ENCODE measurements at places on chromosomes 4 and X.

- DNase-seq = no peak
These were observed 42.5 kb downstream of the LRBA start for GRCh38 chr4:150972592-150972991.

DNA sequence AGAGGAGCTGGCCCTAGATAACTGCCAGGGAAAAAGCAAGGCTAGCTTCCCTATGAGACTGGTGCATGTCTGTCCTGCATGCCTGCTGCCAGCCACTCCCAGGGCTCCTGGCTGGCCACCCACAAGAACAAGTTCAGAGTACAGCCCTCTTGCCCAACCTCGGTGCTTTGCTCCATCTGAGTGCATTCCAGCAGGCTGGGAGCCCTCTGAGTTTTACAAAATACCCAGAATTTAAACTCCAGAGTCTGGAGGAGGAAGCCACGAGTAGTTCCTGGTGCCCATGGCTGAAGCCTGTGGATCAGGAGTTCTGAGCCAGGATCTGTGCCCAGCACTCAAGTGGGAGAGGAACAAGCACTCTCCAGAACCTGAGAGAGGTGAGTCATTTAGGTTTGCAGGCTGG lies 111.6 kb downstream of the MAGEE2 start:
- DNase-seq = no peak

DNA sequence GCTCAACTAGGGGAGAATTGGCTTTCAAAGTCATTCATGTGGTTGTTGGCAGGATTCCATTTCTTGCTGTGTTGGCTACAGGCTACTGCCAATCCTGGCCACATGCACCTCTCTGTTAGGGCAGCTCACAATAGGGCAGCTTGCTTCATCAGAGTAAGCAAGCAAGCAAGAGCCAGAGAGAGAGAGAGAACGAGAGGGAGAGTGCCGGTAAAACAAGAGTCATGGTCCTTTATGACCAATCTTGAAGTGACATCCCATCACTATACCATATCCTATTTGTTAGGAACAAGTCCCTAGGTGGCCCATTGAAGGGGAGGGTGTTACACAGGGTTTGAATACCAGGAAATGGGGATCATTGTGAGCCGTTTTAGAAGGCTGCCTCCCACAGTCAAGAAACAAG lies 33.0 kb upstream of the TLR2 start:
- DNase-seq = no peak

DNA sequence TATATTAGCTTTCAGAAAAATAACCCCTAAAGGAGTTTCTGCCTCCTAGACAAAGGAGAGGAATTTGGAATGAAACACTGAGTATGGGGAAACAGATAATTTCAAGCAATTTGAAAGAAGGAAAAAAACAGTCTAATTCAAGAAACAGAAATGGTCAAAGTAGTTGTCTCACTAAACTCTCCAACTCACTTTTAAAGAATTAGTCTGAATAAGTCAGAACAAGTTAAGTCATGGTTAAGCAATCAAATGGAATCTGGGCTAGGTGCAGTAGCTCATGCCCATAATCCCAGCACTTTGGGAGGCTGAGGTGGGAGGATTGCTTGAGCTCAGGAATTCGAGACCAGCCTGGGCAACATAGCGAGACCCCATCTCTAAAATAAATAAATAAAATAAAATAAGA lies 95.7 kb upstream of the GRIA3 start:
- no peak for DNase-seq

DNA sequence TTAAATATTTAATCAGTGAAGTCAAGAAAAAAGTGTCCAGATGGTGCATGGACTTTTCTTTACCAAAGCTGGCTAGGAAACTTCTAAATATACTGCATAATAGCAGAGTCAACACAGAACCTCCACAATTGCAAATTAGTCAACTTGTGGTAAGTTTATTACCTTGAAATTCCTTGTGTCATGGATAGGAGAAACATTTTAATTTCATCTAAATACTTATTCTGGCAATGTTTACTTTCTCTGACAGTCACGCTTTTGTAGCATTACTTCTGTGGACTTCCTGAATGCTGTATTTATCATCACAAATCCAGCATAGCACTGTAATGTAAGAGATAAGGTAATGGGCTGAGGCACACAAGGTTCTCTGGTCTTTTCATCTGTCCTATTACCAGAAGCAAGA lies 2266.1 kb downstream of the PCDH7 start:
- no peak for DNase-seq

- no peak for DNase-seq
These were observed 59.5 kb downstream of the DDX60 start for GRCh38 chr4:168259096-168259495.

DNA sequence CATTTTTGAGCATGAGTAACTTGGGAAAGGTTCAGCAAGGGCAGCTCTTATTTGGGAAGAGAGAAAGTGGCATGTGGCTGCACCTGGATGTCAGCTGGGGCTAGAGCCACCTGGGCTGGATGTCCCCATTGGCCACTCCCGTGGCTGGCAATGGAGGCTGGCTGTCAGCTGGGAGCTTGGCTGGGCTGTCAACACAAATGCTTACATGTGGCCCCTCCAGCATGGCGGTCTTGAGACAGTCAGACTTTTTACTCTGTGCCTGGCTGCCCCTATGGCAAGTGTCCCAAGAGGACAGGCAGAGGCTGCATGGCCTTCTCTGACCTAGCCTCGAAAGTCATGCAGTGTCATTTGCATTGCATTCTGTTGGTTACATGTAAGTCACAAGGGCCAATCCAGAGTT lies 99.6 kb downstream of the FAM53A start:
- no peak for DNase-seq

DNA sequence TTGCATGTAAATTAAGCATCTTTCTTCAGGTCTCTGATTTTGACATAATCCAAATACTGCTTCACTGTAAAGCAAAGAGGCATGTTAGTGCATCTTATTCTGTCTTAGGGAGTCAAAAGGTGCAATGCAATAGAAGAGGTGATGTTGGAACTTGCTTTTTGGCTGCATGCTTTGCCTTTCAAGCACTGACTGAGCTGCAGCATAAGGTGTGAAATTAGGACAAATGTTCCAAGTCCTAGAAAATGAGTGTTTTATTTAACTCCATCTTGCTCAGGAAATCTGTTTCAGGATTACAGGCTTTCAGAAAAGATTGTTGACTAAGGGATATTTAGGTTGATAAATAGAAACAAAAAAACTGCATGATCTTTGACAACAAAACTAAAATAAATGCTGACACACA lies 30.8 kb downstream of the NAA11 start:
- no peak for DNase-seq

DNA sequence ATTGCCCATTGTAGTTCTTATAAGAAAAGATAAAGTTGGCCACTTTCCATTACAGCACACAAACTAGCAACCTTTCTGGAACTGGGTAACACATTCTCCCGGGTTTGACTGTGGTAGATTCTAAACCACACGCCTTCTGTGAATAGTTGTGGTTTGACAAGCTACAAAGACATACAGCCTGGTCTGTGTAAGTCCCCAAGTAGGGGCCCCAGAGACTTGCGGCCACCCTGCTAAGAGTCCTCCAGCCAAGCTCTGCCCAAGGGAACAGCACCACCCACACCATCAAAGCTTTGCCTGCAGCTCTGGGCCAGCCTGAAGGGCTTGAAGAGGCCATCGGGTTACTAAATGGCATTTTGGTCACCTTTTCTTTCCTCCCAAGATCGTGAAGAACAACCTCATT lies 203.4 kb downstream of the MAML3 start:
- no peak for DNase-seq

DNA sequence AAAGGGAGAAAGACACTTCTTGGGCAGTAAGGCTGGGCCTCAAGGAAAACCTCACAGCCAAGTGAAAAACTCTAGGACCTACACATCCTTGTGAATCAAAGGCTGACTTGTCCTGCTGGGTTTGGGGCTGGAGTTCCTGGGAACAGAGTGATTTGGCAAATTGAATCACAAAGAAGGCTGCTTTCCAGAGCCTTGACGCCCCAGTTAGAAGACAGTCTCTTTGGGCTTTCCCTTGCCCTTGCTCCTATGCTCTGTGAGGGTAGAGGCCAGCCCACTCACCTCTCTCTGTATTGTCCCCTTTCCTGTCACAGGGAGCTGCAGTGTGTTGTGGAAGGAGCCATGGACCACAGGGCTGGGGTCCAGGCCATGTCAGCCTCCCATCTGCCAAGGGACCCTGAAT lies 9.6 kb downstream of the AMER1 start:
- DNase-seq = no peak

DNA sequence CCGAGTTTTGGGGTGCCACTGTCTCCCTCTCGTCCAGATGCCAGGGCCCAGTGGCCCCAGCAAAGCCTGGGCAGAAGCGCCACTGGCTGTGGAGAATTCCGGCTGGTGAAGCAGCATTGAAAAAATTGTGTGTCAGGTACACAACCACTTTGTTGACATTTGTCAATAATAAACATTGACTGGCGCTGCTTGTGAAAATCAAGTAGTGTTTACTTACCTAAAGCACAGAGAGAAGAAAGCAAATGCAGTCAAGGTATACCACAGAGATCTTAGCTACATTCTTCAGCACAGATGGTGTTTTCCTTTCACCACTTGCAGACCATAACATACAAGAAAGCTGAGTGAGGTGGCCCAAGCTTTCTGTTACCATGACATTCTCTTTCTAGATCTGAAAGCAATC lies 14.5 kb upstream of the SLC7A11 start:
- no peak for DNase-seq

- no peak for DNase-seq
These were observed 228.4 kb downstream of the SCFD2 start for GRCh38 chr4:53137468-53137867.

DNA sequence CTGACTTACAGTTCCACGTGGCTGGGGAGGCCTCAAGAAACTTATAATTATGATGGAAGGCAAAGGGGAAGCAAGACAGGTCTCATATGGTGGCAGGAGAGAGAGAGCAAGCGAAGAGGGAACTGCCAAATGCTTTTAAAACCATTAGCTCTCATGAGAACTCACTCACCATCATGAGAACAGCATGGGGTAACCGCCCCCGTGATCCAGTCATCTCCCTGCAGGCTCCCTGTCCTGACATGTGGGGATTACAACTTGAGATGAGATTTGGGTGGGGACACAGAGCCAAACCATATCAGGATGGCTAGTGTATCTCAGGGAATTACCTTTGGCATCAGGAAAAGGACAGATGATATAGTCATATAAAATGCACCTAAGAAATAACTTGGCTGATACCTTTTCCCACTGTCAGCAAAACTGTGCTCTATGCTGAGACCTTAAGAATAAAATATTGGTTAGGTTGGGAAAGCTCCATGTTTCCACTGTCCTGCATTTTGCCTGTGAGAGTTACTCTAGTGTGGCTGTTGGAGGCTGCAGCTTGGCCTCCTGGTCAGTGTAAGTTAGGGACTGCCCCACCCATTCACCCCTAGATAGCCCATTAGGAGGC lies 110.3 kb downstream of the UCHL1 start:
- no peak for DNase-seq

DNA sequence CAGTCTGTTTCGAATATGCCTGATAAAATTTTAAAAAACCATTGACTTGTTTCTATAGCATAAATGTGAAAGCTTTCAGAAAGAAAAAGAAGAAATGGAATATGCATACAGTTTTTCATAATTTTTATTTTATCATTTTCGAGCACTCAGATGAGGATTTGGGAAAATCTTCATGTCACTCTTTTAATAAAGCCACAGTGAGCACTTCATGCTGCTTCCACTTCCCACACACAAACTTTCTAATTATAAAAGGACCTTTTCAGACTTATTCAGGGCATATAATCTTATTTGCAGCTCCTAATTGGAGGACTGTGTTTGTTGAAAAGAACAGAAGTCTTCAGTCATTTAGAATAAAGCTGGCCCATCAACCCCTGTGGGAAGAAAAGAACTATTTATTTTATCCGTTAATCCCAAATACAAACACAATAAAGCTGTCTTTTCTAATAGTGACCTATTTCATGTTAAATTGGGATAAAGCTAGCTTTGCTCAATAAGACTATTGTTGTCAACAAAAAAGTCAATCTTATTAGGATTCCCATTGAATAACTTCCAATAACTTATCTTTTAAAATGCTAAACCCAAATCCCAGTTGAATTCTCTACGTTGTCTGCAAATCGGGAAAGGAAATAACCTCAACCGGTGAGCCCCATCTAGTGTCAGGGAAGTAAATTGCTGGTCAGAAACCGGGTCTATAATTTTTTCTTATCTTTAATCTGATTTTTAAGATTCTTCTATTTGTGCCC lies 211.5 kb downstream of the PDGFRA start:
- DNase-seq = peak; percentile 42

GRCh38 chrX:131955099-131955777 lies 67.9 kb upstream of the STK26 start:
- no peak for DNase-seq

GRCh38 chrX:69195192-69195591 lies 29.9 kb upstream of the PJA1 start:
- DNase-seq = peak; percentile 46

GRCh38 chrX:130330706-130331105 lies 9.0 kb upstream of the SLC25A14 start:
- DNase-seq = peak; percentile 63

DNA sequence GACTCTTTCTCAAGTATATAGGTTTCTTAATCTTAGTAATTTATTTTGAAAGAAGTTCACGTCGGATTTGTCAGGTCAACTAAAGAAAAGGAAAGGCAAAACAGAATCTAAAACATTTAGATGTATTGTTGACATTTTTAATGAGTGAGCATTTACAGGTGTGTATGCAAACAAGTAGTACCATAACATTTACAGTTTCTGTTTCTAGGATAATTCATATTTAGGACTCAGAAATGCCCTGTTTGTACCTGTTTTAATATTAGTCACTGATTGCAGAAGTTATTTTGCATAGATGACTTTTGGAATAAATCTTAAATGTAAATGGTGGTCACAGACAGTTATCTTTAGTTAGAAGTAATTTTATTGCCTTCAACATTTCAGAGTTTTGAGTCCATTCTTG lies 151.3 kb upstream of the NUDT6 start:
- DNase-seq = no peak

GRCh38 chrX:48956728-48957414 lies 536 bp downstream of the OTUD5 start:
- DNase-seq = no peak

GRCh38 chr4:153259661-153260060 lies 55.4 kb downstream of the TRIM2 start:
- no peak for DNase-seq

GRCh38 chr4:79141530-79141929 lies 184.3 kb downstream of the NAA11 start:
- no peak for DNase-seq

GRCh38 chr4:24743206-24743605 lies 52.2 kb upstream of the SOD3 start:
- no peak for DNase-seq

DNA sequence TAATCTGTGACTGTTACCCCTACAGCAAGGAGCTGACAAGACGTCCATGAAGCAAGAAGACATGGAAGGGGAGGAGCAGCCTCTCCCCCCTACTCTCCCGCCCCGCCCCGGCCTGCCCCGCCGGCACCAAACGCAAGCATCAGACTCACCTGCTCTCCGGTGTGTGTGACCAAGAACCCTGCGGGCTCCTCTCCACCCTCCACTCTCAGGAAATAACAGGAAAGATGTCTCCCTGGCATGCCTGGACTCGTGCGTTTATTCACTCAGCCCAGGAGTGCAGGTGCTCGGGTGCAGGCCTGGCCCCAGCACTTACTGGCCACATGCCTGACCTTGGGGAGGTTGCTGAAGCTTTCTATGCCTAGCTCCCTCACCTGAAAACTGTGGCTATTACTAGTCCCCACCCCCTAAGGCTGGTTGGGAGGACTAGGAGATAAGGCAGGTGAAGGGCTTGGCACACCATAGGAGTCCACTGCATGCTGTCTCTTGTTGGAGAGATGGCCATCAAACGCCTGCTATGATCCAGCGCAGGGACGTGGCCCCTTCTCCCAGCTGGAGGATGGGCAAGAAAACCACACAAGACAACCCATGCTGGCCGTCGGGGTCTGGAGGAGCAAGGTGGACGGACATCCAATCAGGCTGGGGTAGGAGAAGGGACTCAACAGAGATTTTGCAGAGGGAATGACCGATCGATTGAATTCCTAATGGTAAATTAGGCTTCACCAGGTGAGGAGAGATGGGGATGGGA lies 34.9 kb upstream of the CLDN24 start:
- DNase-seq = no peak
